ENCODE measurements at places on chromosomes 7 and 10. TPM values are rescaled to one million over a fixed set of nuclear protein-coding genes. Genes with fewer than 3 reads are reported as not detected.
A peak's percentile ranks its signal among the peaks of the same experiment; 100 is the strongest.

DNA sequence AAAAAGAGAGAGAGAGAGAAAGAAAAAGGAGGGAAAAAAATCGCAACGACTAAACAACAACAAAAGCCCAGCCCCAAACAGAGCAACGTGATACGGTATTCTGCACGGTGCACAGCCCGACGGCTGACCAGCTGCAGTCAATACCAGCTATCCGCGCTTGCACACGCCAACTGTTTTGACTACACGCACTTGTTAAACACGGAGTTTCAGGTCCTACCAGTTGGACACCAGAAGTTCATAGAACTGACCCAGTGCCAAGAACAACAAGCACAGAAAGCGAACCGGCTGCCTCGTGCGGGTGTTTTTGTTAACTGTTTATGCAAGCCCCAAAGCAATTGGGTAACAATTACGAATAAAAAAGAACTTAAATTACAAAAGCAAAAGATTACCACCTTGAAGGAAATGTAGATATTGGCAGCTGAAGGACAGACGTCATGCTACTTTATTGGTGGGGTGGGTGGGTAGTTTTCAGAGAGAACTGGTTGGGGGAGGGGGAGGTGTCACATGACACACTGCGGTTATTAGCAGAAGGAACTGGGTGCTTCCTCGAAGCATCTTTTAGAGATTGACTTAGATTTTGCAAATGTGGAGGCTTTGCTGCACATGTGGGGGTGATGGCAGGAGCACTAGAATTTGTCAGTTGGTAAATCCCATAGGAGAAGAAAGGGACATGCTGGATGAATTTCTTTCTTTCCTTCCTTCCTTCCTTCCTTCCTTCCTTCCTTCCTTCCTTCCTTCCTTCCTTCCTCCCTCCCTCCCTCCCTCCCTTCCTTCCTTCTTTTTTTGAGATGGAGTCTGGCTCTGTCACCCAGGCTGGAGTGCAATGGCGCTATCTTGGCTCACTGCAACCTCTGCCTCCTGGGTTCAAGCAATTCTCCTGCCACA is 110.6 kb upstream of the EFCAB10 start:
- peak; percentile 73 for DNase-seq

- DNase-seq = no peak
Observed at GRCh38 chr7:78777829-78778228, 675.6 kb downstream of the MAGI2 start.

GRCh38 chr10:96470116-96470743 is 43.5 kb downstream of the TLL2 start:
- no peak for DNase-seq

- DNase-seq = no peak
Observed at GRCh38 chr10:7892146-7892545, 73.8 kb downstream of the TAF3 start.

Gene GPR26
- total RNA-seq = not detected

Gene ANKRD61
- total RNA-seq = not detected

All from skin of body (tissue), 3 donors.